WTC11 (cell line): ENCODE measurements at places on chromosomes 3 and 15. TPM values are rescaled to one million over a fixed set of nuclear protein-coding genes. Genes with fewer than 3 reads are reported as not detected.
A peak's percentile ranks its signal among the peaks of the same experiment; 100 is the strongest.

The GRK7 gene
- total RNA-seq: not detected in 3 replicates

DNA sequence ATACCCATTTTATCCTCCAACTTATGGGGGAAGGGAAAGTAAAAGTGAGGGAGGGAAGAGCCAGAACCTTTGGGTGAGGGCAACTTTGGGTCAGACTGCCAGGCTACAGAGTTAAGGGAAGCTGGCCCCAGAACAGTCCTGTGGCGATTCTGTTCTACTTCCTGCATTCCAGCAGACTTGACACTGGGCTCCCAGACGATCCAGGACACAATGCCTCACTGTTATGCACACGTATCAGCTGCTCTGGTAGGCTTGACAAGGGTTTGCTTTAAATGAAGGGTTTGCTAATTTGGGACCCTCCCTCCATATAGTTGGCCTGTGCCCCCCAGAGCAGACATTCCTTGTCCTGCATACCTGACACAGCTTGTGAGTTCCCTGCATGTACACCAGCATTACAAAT, 10.7 kb downstream of the GORASP1 start:
- H3K27me3 ChIP-seq: no peaks in the 10 kb centered on the region
- no peak overlapping the region for H3K27ac ChIP-seq
- DNase-seq: no peak
- no peak overlapping the region for H3K4me3 ChIP-seq
- no peaks in the 10 kb centered on the region for H3K4me1 ChIP-seq
- H3K36me3 ChIP-seq: peaks cover 52% of the 10 kb centered on the region

The SEMA5B gene
- total RNA-seq: 20.4 to 22.0 TPM (median 20.7 TPM) in 3 replicates

DNA sequence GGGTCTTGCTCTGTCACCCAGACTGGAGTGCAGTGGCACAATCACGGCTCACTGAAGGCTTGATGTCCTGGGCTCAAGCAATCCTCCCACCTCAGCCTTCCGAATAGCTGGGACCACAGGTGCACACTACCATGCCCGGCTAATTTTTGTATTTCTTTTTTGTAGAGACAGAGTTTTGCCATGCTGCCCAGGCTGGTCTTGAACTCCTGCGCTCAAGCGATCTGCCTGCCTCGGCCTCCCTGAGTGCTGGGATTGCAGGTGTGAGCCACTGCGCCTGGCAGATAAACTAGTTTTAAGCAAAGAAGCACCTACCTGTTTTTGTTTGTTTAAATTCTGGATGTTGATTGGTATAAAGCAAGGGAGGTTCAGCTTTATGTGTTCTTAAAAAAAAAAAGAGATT, 170.6 kb upstream of the GOLIM4 start:
- no peak for DNase-seq
- no peak overlapping the region for H3K4me3 ChIP-seq
- H3K27me3 ChIP-seq: no peaks in the 10 kb centered on the region
- peaks cover 13% of the 10 kb centered on the region for H3K4me1 ChIP-seq
- H3K27ac ChIP-seq: no peak overlapping the region
- H3K36me3 ChIP-seq: no peaks in the 10 kb centered on the region

The FEZF2 gene
- total RNA-seq: not detected in 3 replicates

DNA sequence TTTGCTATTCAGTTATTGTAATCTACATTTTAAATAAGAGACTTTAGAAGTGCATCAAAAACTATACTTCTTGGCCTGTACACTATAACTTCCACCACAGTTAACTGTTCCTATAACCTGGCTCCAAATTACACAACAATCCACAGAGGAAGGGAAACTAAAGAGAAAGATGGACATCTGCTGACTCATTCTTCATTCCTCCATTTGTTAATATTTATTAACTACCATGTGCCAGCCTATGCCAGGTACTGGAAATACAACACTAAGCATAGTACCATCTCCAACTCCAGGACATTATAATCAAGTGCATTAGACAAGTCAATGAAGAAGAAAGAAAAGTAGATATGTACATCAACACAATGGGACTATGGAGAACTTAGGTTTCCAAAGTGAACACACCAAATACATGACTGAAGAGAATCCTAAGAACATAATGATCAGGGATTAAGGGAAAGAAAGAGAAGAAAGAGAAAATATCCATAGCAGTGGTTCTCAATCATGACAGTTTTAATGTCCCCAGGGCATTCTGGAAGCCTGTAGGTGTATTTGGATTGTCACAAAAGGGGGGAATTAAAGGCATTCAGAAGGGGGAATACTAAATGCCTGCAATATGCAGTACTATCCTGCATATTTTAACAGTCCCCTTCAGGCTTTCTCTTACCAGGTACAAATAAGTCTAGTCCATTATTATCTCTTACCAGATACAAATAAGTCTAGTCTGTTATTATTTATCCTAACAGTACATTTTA, 8.9 kb downstream of the ICE2 start:
- no peak overlapping the region for H3K4me3 ChIP-seq
- no peaks in the 10 kb centered on the region for H3K4me1 ChIP-seq
- peak overlapping the region; percentile 42 for H3K27ac ChIP-seq
- peaks cover 56% of the 10 kb centered on the region for H3K36me3 ChIP-seq

DNA sequence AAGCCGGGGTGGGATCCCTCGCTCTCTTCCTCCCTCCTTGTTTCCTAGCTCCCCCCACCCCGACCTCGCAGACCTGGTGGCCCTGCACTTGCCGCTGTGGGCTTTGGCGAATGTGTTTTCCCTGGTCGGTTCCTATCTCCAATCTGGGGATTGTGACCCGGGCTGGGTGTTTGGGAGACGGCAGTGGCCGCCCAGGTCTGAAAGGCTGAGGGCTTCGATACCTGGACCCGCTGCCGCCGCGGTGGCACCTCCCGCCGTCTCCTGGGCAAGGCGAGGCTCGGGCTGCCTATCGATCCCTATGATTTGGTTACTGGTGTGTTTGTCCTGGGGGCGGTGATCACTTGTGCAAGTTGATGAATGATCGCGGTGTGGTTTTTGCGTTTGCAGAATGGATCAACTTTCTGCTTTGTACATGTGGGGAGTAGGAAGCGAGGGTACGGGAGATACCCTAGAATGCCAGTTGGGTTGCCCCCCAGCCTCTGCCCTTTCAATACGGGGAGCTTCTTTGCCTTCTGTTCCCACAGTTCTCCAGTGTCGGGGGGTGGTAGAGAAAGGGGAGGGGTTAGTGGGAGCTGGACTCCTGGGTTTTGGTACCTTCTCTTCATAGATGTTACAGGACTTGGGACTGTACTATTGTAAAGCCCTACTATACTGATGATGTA, 3.0 kb downstream of the BBX start:
- peaks cover 10% of the 10 kb centered on the region for H3K27me3 ChIP-seq
- H3K4me3 ChIP-seq: peak overlapping the region; percentile 94
- peak overlapping the region; percentile 77 for H3K27ac ChIP-seq
- DNase-seq: peak; percentile 30
- H3K4me1 ChIP-seq: peaks cover 19% of the 10 kb centered on the region
- H3K36me3 ChIP-seq: peaks cover 20% of the 10 kb centered on the region

GRCh38 chr15:27086149-27086548, 115.2 kb downstream of the GABRG3 start:
- H3K4me1 ChIP-seq: peaks cover 12% of the 10 kb centered on the region
- no peak overlapping the region for H3K4me3 ChIP-seq
- 0 out of 2 replicates have a peak, but pooled peaks cover 6% of the 10 kb centered on the region for H3K36me3 ChIP-seq
- no peak overlapping the region for H3K27ac ChIP-seq
- H3K27me3 ChIP-seq: no peaks in the 10 kb centered on the region

GRCh38 chr3:36540888-36541518, 160.7 kb downstream of the STAC start:
- DNase-seq: peak; percentile 58
- H3K4me1 ChIP-seq: no peaks in the 10 kb centered on the region
- no peak overlapping the region for H3K27ac ChIP-seq

The FAM227B gene
- 4.9 to 6.8 TPM (median 5.0 TPM) in 3 replicates for total RNA-seq

DNA sequence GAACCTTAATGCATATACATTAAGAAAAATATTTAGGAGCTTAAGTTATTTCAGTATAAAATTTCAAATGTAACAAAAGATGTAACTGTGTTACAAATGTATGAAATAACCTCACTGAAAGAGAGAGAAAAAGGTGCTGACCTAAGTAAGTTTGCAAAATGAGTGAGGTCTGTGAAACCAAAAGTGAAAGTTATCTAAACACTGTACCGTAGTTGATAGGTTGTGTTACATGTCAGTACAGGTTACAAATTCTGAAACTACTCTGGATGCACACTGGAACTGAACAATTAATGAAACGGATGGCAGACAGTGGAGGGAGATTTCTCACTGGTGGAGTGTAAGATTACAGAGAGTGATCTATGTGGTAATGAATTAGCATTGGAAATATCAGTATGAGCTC, 420.7 kb downstream of the ZNF385D start:
- H3K27ac ChIP-seq: no peak overlapping the region; the same call in 1 of the 2 replicates
- H3K27me3 ChIP-seq: no peaks in the 10 kb centered on the region
- peaks cover 15% of the 10 kb centered on the region for H3K4me1 ChIP-seq
- DNase-seq: no peak
- H3K36me3 ChIP-seq: no peaks in the 10 kb centered on the region

- no peak overlapping the region for H3K27ac ChIP-seq
- H3K27me3 ChIP-seq: peaks cover 3% of the 10 kb centered on the region; the same call in 1 of the 2 replicates
- no peak for DNase-seq
- H3K36me3 ChIP-seq: no peaks in the 10 kb centered on the region
- H3K4me1 ChIP-seq: no peaks in the 10 kb centered on the region
These were observed 3.5 kb upstream of the TGM5 start for GRCh38 chr15:43270113-43270665.

The CHRNA3 gene
- 2.2 to 4.4 TPM (median 3.2 TPM) in 3 replicates for total RNA-seq

The GABRA5 gene
- 16.2 to 23.3 TPM (median 18.0 TPM) in 3 replicates for total RNA-seq
